ENCODE measurements at places on chromosomes 1 and 21.

GRCh38 chr1:31897526-31898100 is 40.6 kb downstream of the PTP4A2 start:
- DNase-seq, result no peak

GRCh38 chr1:15099441-15100120 is 54.0 kb upstream of the TMEM51 start:
- no peak for DNase-seq

DNA sequence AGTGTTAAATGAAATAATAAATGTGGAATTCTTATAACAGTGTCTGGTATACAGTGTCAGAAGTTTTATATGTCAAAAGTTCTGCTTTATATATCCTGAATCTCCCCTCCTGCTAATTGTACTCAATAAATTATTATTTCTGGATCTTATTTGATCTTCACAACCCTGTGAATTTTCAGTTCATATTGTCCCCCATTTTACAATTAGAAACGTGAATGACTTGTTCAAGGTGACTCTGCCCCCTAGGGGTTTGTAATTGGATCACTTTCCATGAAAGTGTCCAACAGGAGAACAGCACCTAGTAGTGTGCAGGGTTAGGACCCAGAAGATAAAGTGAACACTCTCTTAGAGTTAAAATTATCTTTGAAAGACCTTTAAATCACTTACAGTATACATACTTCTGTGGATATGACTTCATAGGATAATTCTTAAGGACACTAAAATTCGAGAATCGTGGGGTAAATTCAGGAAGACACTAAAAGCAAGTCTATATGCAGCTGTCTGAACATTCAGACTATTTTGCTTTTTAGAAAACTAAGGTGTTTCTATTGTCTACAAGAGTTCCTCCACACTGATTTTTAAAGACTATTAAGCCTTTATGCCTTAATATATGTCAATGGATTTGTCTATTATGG is 4.5 kb upstream of the DDR2 start:
- no peak for DNase-seq

GRCh38 chr1:71521655-71522264 is 440.9 kb upstream of the ZRANB2 start:
- no peak for DNase-seq

DNA sequence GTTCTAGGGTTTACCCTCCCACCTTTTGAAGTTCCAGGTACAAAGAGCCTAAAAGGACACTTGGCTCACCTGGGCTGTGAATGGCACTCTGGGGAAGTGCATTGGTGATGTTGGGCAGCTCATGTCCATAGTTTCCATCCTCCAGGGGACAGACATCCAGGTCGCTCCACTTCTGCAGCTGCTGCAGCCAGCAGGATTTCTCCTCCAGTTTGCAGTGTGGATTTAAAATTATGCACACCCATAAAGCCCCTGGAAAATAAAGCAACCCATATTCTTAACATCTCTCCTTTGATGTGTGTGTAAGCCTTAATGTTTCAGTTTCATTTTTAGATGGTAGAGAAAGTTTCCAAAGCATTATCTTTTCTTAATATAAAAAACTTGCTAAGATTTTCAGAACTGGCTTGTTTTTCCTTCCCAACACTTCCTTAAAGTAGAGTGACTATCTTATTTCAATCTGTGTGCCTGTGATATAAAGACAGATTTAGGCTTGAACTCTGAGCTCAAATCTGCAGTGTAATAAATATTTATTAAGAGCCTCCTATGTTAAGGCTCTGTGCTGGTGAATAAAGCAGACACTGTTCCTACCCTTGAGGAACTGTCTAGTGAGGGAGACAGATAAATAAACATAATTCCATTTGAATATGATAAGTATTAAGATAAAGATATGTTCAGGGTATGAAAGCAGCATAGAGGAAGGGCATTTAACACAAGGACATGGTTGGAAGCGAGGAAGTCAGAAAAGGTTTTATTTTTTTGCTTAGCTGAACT is 39.1 kb downstream of the UROD start:
- peak; percentile 32 for DNase-seq

Data from GM10248 (cell line).